ENCODE measurements at places on chromosomes 12 and 14. TPM values are rescaled to one million over a fixed set of nuclear protein-coding genes. Genes with fewer than 3 reads are reported as not detected.

GIT2 gene
- polyA plus RNA-seq = 54.5 TPM

PZP gene
- polyA plus RNA-seq = 0.55 TPM

GRCh38 chr12:70744178-70744577 is 106.9 kb upstream of the PTPRB start:
- no peak for DNase-seq

GRCh38 chr12:57935839-57936512 is 5.4 kb upstream of the ATP23 start:
- peak; percentile 90 for DNase-seq

RBP5 gene
- 54.0 TPM for polyA plus RNA-seq

SIRT4 gene
- 3.3 TPM for polyA plus RNA-seq
